Stimulated activated CD4-positive, alpha-beta T cell treated with anti-CD3 and anti-CD28 coated beads, TNF-alpha, amount 100 ng/mL, for 24 hours (primary cell): ENCODE measurements at places on chromosomes 12 and 14.

- peak; percentile 70 for DNase-seq
Observed at GRCh38 chr12:121795034-121795968, 1.8 kb upstream of the RHOF start.

- DNase-seq: no peak
Observed at GRCh38 chr14:95294834-95295599, 24.7 kb downstream of the CLMN start.

DNA sequence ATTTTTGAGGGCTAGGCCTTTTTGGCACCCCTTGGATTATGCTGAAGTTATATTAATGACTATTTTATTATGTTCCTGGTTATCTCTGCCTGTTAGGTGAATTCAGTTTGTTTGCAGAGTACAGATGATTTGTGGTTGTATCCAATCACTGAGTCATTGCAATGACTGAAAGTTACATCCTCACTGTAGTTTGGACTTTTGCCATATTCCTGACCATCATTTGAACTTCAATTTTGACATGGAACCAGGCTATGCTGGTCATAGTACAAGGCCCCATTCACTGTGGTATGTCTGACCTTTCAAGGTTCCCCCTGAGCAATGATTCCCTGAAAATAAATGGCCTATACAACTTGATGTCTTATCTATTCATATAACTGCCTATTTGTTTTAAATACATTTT lies 621.0 kb downstream of the CCER1 start:
- DNase-seq: no peak

DNA sequence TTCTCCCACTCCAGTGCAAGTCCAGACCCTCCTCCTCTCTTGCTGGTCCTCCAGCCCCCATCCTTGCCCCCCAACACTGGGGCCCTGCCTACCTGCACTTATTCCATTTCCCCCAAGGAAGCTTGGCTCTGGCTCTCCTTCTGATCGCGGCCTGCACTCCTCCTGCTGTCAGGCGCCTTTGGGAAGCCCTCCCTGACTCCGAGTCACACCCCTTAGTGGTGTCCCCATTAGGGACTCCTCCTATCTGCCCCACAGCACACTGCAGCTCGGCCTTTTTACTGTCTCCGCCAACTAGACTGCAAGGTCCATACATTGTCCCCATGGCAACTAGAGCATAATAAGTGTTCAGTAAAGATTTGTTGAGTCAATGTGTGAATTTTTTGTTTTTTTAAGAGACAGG lies 32.9 kb downstream of the FIGNL2 start:
- no peak for DNase-seq

DNA sequence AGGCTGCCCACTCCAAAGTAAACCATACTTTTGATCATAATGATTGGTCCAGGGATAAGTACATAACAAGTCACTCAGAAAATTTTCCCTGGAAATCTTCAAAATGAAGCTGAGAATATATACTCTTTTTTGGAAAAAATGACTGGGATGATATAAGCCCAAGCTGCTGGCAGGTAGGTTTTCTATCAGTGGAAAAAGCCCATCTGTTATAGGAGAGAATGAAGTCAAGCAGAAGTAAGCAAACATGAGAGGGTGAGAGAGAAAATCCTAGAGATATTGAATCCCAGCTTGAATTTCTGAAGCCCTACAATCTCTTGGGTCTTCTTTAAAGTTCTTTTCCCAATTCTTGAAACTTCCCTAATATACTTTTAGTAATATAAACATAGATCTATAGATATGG lies 37.3 kb upstream of the ZDHHC17 start:
- DNase-seq: no peak

DNA sequence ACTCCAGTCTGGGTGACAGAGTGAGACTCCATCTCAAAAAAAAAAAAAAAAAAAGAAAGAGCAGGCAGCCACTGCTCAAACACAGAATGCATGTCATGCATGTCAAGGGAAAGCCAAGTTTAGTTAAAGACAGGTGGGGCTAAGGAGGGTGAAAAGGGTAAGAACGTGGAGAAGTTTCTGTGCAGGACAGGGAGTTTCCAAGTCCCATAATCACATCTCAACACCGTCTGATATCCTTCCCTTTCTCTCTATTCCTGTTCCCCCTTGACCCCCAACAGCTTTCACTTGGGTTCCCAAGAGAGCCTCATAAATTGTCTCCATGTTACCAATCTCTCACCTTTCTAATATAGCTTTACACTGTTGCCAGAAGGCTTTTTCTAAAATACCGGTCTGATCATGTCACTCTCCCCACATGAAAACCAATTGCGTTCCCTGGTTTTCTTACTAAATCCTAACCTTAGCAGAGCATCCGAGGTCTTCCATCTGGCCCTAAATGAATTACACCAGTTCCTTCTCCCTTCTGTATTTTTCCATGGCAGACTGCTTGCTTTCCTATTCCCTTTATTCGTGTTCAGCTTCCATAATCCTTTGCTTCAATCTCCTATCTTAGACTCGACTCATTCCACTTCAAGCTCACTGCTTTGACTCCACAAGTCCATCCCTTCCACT lies 37.0 kb downstream of the LIMA1 start:
- no peak for DNase-seq

GRCh38 chr14:98173305-98173704 lies 1098.7 kb downstream of the BCL11B start:
- no peak for DNase-seq
